Stimulated activated CD4-positive, alpha-beta T cell treated with anti-CD3 and anti-CD28 coated beads, Interleukin-1b, Interleukin-23, amount 100 ng/mL, for 1 hour (primary cell): ENCODE measurements at places on chromosomes 4 and X.

- no peak for DNase-seq
These were observed 71.9 kb upstream of the WDR1 start for GRCh38 chr4:10188400-10189004.

GRCh38 chr4:95120456-95120855 is 362.7 kb downstream of the BMPR1B start:
- DNase-seq: no peak

DNA sequence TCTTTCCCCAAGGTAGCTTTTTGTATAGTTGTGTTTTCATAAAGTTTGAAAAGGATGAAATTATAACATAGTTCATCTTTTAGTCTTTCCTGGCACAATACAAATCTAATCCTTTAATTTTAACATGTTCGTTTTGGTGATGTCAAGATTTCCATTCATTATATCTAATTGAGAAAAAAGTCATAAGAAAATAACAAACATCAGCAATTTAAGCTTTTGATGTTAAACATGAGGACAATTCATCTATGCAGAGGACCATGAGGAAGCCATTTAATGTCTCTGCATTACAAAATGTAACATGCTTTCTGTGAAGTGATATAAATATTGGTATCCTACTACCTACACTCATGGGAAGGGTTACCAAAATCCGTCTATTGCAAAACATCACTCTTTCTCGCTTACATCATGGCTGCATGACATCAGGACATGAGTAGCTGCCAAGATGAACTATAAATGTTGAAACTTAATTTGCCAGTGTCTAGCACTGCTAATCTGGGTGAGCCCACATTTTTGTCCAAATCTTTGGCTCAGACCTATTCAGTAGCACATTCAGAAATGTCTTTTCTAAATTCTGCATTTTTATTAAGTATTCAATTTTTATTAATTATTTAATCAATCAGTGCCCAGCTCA is 9.5 kb downstream of the EPGN start:
- no peak for DNase-seq

GRCh38 chrX:2610246-2611170 is 80.6 kb upstream of the CD99 start:
- DNase-seq: no peak

DNA sequence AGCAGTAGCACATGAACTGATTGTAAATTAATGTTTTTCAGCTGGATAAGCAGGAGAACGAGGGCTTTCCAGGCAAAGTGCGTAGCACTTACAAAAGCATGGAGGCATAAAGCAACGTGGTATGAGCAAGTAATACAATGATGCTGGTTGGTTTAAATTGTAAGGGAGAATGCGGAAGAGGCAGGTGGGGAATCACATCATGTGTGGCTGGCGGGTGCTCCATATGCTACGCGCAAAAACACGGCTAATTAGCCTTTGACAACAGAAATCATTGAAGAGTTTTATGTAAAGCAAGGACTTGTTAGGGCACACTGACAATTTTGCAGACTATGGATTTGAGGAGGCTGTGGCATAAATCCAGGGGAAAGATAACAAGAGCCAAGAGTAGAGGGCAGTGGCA is 14.6 kb downstream of the SYTL4 start:
- no peak for DNase-seq

- peak; percentile 2 for DNase-seq
These were observed 885 bp downstream of the CCDC110 start for GRCh38 chr4:185470501-185471195.

GRCh38 chr4:27789773-27790172 is 929.1 kb downstream of the STIM2 start:
- no peak for DNase-seq

GRCh38 chrX:117957128-117957527 is 159.5 kb downstream of the KLHL13 start:
- DNase-seq: no peak

DNA sequence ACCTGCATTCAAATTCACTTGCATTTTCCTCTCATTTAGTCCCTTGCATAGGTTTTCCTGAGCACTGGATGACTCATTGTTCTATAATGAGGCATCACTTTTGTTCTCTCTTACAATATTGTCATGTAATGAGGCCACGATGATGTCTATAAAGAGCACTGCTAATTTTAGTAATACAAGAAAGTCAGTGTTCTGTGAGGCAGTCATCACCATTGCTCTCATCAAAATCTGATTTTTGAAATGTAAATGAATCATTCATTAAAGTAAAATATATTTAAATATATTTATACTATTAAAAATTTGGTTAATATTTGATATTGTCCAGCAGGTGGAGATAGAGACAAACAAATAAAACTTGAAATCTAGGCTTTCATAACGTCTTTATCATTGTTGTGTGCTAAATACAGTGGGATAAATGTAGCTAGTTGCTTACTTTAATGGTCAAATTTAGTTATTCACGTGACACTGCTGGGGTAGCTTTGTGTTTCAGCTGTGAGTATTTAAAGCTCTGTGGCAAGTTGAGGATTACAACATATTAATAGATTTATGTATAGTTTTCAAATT is 15.4 kb downstream of the HMGB2 start:
- no peak for DNase-seq

DNA sequence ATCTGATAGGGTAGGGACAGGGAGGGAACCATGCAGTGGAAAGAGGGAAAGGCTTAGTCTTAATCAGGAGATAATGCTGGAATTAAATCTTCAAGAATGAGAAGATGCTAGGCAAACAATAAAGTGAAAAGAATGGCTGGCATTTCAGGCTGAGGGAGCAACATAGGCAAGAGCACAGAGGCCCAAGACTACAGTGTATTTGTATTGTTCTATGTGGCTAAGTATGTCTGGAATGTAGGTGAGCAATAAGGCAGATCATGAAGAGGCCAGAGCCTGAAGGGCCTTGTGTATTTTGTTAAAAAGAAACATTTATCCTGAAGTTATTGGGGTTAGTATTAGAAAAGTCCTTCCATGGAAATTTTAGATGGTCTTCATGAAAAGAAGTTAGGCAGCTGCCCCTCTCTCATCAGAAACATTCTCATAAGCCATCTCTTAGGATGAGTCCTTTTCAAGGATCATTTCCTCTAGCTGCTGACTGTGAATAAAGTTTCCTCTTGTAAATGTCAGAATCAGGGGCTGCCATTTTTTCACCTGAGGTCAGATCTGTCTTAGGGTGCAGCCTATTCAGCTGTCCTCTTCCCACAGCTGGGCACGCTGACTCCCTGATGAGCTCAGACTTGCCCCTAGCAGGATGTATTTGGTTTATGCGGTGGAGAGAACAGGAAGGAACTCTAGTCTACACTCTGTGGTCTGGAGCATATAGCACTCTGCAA is 46.3 kb downstream of the ATP10D start:
- DNase-seq: peak; percentile 2

GRCh38 chr4:152278505-152279233 is 257.2 kb downstream of the FBXW7 start:
- DNase-seq: no peak

DNA sequence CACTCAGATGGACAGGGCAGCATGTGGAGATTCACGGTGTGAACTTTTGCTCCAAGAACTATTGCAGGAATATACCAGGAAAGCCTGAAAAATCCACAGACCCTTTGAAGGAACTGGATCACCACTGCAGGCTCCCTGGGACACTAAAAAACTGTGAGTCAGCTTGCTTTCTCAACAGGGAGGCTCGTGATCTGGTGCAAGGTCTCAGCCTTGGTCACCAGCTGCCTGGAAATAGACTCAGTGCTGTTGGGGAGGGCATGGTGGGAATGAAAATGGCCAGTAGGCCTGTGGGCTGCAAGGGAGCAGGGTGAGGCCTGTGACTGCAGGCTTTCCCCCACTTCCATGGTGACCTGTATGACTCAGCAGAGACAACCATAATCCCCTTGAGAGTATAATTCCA is 426.4 kb upstream of the RPS6KA3 start:
- no peak for DNase-seq

DNA sequence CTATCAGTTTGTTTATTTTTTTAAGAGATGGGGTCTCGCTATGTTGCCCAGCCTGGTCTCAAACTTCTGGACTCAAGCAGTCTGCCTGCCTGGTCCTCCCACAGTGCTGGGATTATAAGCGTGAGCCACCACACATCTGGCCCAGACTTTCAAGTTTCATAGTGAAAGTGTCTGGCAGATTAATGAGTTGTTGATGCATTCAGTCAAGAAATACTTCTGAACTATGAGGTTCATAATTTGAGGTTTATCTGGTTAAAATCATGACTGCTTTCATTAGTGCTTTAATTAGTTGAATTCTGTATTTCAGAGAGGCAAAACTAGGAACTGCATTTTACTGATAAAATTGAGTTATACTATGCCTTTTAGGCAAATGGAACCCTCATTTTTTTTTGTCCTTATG is 638.6 kb downstream of the RPA4 start:
- no peak for DNase-seq

DNA sequence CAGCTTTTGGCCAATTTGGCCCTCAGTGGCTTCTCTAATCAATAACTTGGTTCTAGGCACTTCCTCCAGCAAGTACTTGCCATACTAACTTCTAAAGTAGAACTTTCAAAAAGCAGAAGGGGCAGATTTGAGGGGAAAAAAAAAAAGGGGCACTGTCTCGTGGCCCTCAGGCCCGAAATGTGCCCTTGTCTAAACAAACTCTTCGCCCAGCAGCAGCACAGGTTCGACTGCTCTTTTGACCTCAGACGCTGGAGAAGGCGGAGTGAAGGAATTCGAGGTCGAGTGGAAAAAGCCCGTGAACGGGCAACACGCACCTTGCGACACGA is 775 bp downstream of the GRPEL1 start:
- no peak for DNase-seq

GRCh38 chrX:11462648-11463047 is 169.4 kb downstream of the AMELX start:
- no peak for DNase-seq

- DNase-seq: no peak
These were observed 4.3 kb upstream of the SHROOM3 start for GRCh38 chr4:76430519-76431388.

GRCh38 chr4:140019619-140020347 is 134.2 kb downstream of the MAML3 start:
- no peak for DNase-seq

DNA sequence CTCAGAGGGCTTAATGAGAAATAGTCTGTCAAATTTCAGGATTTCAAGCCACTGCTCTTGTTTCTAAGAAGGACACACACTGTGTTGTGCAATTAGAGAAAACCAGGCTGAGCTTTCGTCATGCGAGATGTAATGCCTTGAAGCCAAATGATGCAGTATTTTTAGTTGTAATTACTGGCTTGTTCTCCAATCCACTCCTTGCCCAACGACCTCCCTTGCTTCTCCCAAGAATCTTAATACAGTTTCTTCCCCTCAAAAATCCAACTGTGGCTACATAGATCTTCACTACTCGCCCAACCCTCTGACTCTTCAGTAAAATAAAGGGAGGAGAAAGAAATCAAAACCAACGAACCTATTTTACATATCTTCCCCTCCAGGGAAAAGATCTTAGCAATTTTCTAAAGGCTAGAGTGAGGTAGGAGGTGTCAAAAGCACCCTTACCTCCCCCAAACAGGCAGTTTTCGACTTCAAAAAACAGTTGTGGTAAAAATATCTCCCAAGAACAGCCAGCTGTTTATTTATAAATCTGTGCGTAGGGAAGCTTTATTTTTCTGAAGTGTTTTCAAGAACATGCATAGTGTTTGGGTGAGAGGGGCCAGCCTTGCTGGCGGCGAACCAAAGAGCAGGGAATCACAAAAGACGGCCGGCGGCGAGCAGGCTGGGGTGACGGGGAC is 68.7 kb downstream of the MGST2 start:
- no peak for DNase-seq

GRCh38 chrX:47248576-47248975 is 15.8 kb downstream of the USP11 start:
- DNase-seq: no peak

GRCh38 chr4:147980586-147980985 is 248.7 kb downstream of the ARHGAP10 start:
- DNase-seq: no peak

- DNase-seq: no peak
These were observed 284.0 kb downstream of the BCOR start for GRCh38 chrX:39813631-39814277.

DNA sequence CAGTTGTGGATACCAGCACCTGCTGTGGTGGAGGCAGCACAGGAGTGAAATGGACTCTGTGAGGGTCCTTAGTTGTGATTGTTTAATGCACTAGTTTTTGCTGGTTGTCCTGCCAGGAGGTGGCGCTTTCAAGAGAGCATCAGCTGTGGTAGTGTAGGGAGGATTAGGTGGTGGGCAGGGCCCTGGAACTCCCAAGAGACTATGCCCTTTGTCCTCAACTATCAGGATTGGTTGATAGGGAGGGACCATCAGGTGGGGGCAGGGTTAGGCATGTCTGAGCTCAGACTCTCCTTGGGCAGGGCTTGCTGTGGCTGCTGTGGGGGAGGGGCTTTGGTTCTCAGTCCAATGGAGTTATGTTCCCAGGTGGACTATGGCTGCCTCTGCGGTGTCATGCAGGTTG is 121.9 kb downstream of the RRAGB start:
- DNase-seq: no peak

- DNase-seq: no peak
These were observed 47.4 kb upstream of the IL21 start for GRCh38 chr4:122668241-122668640.

GRCh38 chr4:74451214-74451661 is 6.3 kb downstream of the AREG start:
- no peak for DNase-seq
